ENCODE measurements at places on chromosomes 2 and 18.

- no peak for DNase-seq
These were observed 70.0 kb downstream of the ATP9B start for GRCh38 chr18:79139206-79139605.

DNA sequence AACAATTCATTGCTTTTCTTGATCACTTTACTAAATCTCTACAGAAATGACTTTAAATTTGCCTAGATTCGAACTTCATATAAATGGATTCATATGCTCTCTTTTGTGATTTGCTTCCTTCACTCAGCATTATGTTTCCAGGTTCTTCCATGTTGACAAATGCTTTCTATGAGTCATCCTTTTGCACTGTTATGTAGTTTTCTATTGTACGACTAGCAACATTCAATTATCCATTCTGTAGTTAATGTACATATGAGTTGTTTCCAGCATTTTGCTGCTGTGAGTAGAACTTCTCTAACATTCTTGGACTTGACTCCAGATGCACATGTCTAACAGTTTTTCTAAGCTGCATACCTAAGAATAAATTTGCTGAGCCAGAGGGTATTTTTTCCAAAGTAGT, 66.5 kb upstream of the NEUROD1 start:
- no peak for DNase-seq

- DNase-seq, result peak; percentile 90
These were observed 41.0 kb upstream of the MGAT4A start for GRCh38 chr2:98771721-98772524.

DNA sequence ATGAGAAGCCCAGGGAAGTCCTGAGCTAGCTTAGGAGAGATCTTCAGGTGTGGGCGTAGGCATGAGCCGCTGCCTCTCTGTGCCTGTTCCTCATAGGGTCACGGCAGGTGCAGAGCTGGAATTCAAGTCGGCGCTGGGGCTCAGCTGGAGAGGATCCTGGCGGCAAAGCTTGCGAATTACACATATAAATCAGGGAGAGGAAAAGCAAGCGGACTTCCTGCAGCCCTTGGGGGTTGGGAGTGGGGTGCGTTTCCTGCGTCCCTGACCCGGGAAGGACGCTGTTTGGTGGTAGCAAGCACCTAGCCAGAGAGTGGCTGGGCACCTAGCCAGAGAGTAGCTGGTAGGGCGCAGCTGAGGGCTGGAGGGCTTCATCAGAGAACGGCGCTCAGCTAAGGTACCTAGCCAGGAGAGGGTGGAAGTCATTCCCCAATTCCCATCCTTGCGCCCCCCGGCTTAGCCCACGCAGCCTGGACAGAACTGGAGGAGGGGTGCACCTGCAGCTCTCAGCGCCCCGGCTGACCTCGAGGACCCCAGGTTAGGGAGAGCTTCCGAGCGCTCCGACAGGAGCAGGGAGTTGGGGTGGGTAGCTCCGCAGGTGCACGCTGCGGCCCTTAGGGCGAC, 459 bp upstream of the EFR3B start:
- DNase-seq, result peak; percentile 28

DNA sequence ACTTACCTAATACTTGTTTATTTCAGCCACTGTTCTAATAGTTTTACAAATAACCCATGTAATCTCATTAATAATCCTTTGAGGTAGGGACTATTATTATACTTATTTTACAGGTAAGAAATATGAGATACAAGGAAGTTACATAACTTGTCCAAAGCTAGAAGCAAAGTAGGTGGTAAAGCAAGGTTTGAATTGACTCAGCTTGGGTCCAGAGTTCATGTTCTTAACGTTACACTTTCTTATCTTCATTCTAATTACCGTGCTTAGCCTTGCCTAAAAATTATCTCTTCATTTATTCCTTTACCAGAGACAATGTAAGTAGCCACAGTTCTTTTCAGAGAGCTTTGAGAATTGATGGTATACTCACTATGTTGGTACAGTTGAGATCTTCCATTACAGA, 743.6 kb downstream of the KCNJ3 start:
- no peak for DNase-seq

DNA sequence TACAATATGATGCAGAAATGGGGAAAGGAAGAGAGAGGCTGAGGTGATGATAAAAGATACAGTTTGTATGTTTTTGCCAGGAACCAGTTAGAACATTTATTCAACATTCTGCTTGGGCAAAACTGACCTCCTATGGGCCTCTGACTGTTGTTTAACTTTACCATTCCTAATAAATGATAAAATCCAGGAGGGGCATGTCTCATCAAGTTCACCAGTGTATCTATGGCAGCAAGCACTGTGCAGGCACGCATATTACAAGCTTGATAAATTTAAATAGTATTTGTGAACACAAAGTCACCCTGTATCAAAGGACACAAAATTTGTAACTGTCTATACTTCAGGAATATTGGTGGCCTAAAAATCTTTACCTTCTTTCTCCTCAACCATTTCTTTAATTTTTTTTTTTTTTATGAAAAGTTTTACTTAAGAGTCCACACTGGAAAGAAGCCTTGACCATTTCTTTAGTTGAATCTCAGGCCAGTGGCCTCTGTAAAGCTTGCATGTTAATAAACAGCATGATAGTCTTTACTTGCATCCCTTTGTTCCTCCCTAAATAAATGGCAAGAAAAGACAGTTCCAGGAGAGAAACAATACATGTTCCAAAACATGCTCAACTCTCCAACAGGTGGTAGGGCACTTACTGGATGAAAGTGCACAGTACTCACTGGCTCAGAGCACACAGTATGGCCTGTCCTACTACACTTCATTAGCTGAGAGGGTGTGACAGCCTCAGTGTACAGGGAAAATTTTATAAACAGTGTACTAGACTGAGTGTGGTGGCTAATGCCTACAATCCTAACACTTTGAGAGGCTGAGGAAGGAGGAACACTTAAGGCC, 52.3 kb downstream of the SOS1 start:
- no peak for DNase-seq

DNA sequence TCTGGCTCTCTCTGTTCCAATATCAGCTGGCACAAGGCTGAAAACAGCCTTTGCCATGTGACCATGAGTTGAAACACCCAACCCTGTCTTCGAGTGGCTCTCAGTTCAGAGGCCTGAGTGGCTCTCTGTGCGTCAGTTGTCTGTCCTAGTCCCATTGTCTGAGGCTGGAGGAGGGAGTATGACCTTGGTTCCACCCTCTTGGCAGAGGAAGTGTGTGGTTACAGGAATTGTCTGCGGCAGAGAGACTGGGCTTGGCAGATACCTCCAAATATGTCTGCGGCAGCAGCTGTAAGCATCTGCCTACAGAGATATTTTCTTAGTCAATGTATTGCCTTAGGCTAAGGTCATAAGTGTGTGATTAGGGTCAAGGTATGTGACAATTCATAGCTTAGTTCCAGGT, 32.6 kb downstream of the CNGA3 start:
- no peak for DNase-seq

- no peak for DNase-seq
These were observed 108.5 kb upstream of the UNC80 start for GRCh38 chr2:209663139-209663538.

DNA sequence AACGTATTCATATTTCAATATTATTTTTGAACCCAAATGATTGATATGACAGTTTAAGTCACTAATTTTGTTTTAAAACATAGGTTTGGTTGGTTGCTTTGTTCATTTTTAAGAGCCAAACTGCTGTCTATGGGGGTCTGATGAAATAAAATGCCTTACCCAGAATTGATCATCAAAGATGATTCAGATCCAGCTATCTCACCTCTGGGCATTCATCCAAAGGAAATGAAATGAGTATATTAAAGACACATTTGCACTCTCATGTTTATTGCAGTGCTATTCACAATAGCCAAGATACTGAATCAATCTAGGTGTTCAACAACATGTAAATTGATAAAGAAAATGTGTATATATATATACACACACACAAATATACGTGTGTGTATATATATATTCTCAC, 326.9 kb upstream of the GULP1 start:
- DNase-seq, result no peak

DNA sequence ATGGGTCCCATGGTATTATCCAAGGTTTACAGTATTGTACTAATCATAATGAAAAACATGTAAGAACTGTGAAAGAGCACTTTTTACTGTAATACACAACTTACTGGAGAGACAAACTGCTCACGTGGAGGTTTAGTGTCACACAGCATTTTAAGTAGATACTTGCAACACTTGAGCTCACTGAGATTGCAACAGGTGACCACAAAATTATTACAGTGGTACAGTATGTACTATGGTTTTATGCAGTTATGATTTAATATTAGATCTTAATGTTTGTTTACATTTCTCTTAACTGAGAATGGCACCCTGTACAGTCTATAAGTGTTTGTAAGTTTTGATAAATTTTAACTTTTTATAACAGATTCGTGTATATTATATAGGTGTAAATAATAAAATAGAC, 118.6 kb upstream of the SKOR2 start:
- DNase-seq, result no peak

DNA sequence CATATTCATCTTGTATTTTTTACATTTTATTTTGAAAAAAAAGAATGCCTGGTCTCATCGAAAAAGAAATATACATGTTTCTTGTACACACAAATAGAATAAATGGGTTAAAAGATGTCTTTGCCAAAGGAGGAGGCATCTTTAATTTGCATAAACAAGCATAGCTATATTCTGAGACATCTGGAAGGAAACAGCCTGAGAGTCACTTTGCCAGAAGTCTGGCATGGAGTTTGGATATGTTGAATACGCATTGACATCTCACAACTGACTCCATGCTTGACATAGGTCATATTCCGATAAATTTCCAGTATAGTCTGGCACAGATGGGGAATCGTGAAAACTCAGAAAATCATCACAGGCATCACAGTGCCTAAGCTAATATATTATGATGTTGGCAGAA, 1317.5 kb upstream of the CELF4 start:
- no peak for DNase-seq

GRCh38 chr18:79816981-79817606, 19.4 kb downstream of the KCNG2 start:
- no peak for DNase-seq

DNA sequence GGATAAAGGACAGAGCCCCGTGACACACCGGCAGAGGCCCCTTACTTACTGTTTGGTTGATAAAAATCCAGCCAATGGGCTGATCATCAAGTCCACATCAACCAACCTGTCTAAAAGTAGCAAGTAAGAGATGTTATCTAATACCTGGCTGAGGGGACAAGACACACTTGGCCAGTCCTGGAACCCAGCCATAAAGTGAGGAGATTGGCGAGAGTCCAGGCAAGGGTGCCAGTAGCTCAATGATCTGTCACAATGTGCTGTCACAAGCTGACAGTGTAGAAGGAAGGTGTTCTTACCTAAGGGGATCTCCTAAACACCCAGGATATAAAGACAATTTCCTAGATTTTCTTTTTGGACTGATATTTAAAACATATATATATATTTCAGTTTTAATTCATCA, 61.7 kb upstream of the IL1R2 start:
- DNase-seq, result no peak

GRCh38 chr2:185374878-185375277, 363.7 kb upstream of the FSIP2 start:
- DNase-seq, result no peak

GRCh38 chr2:161416708-161417437, 776 bp downstream of the TBR1 start:
- DNase-seq, result no peak

DNA sequence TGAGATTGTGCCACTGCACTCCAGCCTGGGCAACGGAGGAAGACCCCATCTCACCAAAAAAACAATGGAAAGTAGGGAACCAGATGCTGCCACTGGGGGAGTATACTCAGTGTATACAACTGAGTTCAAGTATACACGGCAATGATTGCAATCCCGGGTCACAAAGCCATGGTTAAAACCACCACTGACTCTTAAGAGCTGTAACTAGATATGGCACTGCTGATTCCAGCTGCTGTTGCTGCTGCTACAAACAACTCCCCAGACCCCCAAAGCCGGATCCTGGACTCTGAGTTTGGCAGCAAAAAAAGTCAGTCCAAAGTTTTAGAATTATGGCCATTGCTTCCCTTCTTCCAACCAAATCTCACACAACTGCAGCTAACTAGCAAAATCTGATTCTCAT, 43.7 kb upstream of the COX7A2L start:
- no peak for DNase-seq

DNA sequence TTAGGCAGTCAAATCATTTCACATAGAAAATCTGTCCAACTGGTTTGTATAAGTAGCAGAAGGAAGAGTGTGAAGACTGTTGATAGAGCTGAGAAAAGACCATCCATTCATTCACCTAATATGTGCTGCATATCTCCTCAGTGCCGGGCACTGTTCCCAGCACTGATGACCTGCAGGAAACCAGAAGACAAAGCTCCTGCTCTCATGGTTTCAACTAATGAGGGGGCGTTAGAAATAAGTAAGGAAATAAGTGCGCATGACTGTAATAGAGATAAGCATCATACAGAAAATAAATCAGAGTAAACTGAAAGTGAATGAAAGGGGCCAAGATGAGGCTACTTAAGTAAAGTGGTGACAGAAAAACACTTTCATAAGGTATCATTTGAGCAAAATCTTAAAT, 427.5 kb upstream of the CDH20 start:
- DNase-seq, result no peak

GRCh38 chr2:67948506-67948905, 114.3 kb downstream of the C1D start:
- no peak for DNase-seq

DNA sequence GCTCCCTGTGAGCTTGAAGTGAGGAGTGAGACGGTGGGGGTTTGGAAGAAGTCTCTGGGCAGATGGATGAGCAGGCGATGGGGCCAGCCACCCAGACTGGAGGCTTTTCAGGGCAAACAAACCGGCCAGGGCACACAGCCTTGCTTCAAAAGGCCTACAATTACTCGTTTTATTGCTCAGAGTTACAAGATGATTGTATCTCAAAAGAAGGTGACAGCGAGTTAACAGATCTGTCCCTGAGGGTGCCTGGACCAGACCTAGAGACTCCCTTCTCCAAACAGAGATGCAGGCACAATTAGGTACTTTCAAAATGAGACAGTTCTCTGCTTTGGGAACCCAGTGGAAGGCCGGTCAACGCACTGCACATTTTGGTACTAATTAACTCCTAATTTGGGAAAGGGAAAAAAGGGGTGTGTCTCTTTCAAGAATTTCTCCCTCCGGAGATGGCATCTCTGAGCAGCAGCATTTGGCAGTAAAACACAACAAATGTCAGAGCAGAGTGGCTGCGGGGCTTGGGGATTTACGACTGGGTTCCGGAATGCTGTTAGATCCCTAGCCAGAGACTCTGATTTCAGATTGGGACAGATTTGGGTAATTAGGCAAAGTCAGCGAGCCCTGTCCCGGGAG, 226.7 kb downstream of the TTC32 start:
- no peak for DNase-seq

DNA sequence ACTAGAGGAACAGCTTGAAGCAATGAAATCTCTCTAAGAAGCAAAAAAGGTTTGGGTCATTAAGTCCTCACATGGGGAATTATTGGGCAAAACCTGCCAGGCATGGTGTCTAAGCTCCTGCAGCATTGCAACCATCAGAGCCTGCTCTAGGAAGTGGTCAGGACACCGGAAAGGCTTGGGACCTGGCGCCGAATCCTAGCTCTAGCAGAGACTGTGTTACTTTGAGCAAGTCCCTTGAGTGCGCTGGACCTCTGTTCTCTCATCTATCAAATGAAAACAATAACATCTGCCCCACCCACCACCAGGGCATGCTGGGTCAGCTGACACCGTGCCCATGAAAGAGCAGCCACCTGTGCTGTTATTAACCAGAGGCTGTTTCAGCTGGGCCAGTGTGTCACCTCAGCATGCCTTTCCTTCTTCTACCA, 6.3 kb downstream of the TMEM127 start:
- no peak for DNase-seq
